ENCODE measurements at places on chromosomes 3 and 15.

GRCh38 chr3:54374214-54374852 lies 252.0 kb downstream of the CACNA2D3 start:
- DNase-seq, result no peak

DNA sequence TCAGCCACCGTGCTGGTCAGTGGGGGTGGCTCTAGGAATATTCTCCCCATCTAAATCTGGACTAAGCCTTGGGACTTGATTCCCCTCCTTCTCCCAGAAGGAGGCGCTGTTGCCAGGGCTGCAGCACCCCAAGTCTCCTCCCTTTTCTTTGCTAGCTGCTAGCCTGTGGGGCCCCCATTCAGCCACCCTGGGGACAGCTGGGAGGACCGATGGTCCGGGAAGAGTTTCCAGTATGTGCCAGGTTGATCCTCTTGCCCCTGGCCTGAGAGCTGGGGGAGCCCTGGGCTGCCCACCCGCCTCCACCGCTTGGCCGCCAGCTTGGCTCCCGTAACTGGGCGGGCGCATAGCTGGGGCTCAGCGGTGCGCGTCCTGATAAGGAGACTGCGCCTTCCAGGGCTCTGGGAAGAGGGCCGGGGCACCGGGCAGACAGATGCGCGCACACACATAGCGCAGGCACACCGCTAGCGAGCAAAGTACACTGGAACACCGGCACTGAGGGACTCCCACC lies 4.2 kb downstream of the SMAD6 start:
- DNase-seq, result no peak

DNA sequence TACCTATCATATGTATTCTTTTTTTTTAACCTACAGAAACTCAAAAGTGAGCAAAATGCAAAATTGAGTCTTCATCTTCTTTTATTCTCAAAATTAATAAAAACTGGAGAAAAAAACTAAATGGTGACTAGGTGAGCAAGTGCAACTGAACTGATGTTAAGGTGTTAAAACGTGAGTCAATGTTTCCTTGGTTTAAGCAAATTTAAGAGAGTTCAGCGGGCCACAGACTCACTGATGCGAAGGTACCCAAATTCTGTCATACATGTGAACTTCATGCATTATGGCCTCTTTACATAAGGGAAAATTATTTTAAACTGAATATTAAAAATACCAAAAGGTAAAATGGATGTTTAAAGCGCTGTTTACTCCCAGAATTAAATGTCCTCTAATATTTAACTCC lies 206.6 kb downstream of the FOXP1 start:
- no peak for DNase-seq

GRCh38 chr15:22944651-22945050 lies 35.5 kb downstream of the CYFIP1 start:
- DNase-seq, result no peak

DNA sequence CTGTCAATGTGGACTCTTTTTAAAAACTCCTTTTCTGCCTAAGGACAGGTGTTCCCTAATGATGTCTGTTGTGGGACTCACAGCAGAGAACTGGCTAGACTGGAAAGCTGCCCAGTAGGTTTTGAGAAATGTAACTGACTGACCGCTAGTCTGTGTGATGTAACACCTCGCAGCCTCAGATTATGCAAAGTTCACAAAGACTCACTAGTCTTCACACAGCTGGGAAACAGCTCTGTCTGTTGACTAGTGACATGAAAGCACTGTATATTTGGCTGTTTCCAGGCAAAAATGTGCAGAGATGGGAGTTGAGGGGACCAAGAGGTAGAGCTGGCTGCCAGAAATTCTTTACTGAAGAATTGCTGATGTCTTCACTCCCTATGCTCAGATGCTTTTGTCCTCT lies 10.3 kb downstream of the PDZRN3 start:
- DNase-seq, result no peak

All from activated CD4-positive, alpha-beta T cell treated with anti-CD3 and anti-CD28 coated beads for 4 hours (primary cell).